ENCODE measurements at places on chromosomes 7 and 10.

DNA sequence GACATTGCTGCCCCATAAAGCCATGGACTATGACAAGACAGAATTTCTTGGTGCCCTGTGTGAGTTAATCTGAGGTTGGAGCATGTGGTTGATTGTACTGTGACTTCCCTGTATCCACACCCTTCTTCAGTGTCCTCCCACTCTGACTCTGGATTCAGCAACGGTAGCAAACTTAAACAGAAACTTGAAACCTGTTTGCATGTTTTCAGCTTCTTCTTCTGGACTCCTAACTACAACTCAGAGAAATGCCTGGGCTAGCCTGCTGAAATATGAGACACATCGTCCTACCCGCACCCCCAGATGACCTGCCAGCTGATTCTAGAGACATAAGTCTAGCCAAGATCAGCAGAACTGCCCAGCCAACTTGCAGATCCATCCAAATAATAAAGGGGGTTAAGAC, 78.4 kb downstream of the IPMK start:
- H3K4me1 ChIP-seq, result no peaks in the 10 kb centered on the region
- no peak for DNase-seq
- no peak overlapping the region for H3K27ac ChIP-seq
- H3K4me3 ChIP-seq, result no peak overlapping the region

GRCh38 chr10:24814568-24815313, 91.1 kb upstream of the ARHGAP21 start:
- H3K27me3 ChIP-seq, result no peaks in the 10 kb centered on the region
- no peak overlapping the region for H3K4me3 ChIP-seq
- H3K27ac ChIP-seq, result no peak overlapping the region

DNA sequence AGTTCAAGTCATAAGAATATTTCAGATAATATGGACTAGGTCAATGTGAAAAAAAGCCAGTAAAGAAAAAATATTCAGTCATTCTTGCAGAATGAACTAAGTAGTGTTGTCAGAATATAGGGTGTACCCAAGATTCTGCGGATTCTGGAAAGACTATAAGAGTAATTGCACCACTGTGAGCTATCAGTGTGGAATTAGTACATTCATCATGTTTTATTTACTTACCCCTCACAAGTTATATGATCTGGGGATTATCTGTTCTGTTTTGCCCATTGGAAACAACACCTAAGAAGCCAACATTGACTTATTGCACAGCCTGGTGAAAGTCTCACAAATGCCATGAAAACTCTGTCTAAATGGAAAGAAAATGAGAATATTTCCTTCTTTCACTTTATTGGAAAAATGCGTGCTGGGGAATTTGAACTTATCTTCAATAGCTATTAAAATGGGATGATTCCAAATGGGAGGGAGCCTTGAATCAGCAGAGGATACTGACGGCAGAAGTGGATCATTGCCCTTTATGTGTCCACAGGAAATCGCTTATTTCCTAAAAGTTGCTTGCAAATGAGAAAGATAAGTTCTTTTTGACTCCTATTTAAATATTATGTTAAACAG, 563.3 kb upstream of the POM121L12 start:
- H3K27ac ChIP-seq, result no peak overlapping the region
- H3K27me3 ChIP-seq, result no peaks in the 10 kb centered on the region
- no peaks in the 10 kb centered on the region for H3K36me3 ChIP-seq
- no peak for DNase-seq
- no peaks in the 10 kb centered on the region for H3K4me1 ChIP-seq

DNA sequence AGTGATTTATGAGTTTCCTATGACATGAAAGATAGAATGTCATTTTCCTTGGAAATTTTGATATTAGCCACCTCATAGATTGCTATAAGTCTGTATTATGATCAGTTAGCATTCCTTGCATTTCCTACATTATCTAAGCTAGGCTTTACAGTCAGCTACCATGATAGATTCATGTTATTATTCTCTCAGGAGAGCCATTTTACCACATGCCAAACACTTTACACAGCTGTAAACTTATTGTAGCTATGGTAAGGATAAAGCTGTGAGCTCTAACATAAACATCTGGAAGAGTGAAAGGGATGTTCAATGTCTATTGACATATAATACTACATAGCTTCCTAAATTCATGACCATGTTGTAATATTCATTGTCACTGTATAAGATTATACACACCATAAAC, 608.0 kb downstream of the PHTF2 start:
- no peak overlapping the region for H3K4me3 ChIP-seq
- DNase-seq, result no peak
- no peaks in the 10 kb centered on the region for H3K36me3 ChIP-seq
- no peaks in the 10 kb centered on the region for H3K4me1 ChIP-seq
- H3K27me3 ChIP-seq, result no peaks in the 10 kb centered on the region

DNA sequence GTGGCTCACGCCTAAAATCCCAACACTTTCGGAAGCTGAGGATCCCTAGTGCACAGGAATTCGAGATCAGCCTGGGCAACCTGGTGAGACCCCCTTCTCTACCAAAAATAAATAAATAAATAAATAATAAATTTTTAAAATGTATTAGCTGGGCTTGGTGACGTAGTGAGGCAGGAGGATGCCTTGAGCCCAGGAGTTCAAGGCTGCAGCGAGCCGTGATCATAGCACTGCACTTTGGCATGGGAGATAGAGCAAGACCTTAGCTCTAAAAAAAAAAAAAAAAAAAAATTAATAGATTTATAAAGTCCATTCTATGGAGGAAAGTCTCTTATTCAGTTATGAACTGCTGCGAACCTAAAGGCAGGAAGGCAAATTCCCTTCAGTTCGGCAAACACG, 1.1 kb upstream of the PTPN12 start:
- H3K27ac ChIP-seq, result peak overlapping the region; percentile 97
- H3K36me3 ChIP-seq, result no peaks in the 10 kb centered on the region
- DNase-seq, result no peak
- peak overlapping the region; percentile 73 for H3K4me3 ChIP-seq

- H3K36me3 ChIP-seq, result no peaks in the 10 kb centered on the region
- no peak overlapping the region for H3K27ac ChIP-seq
- no peaks in the 10 kb centered on the region for H3K4me1 ChIP-seq
- H3K27me3 ChIP-seq, result no peaks in the 10 kb centered on the region
- DNase-seq, result no peak
- H3K4me3 ChIP-seq, result no peak overlapping the region
These were observed 27.8 kb downstream of the MAGI2 start for GRCh38 chr7:79425665-79426064.

DNA sequence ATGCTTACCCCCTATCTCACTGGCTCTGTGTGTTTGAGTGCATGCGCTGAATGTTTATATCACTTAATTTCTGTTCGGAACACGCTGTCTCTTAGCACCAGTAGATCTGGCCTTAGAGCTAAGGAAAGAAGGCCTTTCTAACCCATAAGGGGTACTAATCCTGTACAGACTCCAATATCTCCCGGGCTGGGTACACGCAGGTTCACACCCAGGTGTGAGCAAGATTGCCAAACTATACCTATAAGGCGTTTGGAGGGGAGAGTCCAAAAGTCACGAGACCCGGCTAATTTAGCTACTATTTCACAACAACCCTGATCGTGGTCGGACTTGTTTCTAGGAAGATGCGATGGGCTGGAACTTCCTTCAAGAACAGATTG, 727 bp upstream of the PDSS1 start:
- H3K27me3 ChIP-seq, result peaks cover 14% of the 10 kb centered on the region
- H3K27ac ChIP-seq, result peak overlapping the region; percentile 90
- peak overlapping the region; percentile 98 for H3K4me3 ChIP-seq
- peaks cover 2% of the 10 kb centered on the region for H3K36me3 ChIP-seq
- peaks cover 6% of the 10 kb centered on the region for H3K4me1 ChIP-seq
- no peak for DNase-seq

DNA sequence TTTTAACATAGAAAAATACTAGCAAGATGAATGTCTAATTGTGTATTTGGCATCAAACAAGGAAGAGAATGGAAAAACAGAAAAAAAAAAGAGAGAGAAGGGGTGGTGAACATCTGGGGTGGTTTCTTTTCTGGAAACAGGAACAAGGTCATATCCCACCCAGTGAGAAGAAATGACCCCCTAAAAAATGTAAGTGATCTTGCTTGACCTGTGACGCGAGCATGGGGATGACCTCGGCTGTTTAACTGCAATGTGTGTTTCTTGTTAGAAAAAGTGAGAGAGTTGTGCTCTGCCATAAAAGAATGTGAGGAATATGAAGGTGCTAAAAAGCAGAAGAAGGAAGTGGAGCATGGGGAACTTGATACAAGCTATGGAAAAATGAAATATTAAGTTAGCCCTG, 258.5 kb downstream of the AGMO start:
- H3K36me3 ChIP-seq, result no peaks in the 10 kb centered on the region
- DNase-seq, result no peak
- H3K4me1 ChIP-seq, result no peaks in the 10 kb centered on the region
- no peaks in the 10 kb centered on the region for H3K27me3 ChIP-seq
- H3K27ac ChIP-seq, result no peak overlapping the region

Data from lung (tissue), 17 donors.